ENCODE measurements at places on chromosomes 7 and 10.

GRCh38 chr10:29839826-29840515 lies 205.2 kb upstream of the SVIL start:
- DNase-seq: no peak

GRCh38 chr7:137760111-137760510 lies 86.7 kb downstream of the DGKI start:
- DNase-seq: no peak

- DNase-seq: no peak
Observed at GRCh38 chr7:119664601-119665000, 608.4 kb upstream of the KCND2 start.

GRCh38 chr10:71158902-71159301 lies 53.5 kb upstream of the UNC5B start:
- no peak for DNase-seq

- DNase-seq: peak; percentile 22
Observed at GRCh38 chr7:141071260-141071854, 2.5 kb upstream of the TMEM178B start.

GRCh38 chr10:26157734-26158133 lies 58.8 kb upstream of the GAD2 start:
- no peak for DNase-seq

DNA sequence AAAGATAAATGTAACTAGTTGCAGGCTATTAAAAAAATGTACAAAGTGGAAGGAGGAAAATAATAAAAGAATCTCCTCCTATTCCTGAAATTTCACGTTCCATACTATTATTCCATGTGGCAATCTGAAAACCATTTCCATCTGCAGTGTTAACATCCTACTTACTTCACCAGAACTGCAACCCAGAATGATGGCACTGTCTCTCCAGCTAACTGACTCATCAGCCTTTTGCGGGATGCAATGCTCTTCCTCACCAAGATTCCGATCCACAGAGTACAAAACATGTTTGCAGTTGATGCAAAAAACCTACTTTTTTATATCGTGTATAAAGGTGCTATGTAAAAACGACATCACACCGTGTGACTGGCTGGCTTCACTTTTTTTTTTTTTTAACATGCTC lies 50.8 kb downstream of the ESYT2 start:
- no peak for DNase-seq

GRCh38 chr10:89471110-89471809 lies 56.9 kb downstream of the IFIT5 start:
- no peak for DNase-seq

- DNase-seq: no peak
Observed at GRCh38 chr10:11528286-11528685, 83.2 kb downstream of the USP6NL start.
